ENCODE measurements at places on chromosomes 11 and 22.
A peak's percentile ranks its signal among the peaks of the same experiment; 100 is the strongest.

DNA sequence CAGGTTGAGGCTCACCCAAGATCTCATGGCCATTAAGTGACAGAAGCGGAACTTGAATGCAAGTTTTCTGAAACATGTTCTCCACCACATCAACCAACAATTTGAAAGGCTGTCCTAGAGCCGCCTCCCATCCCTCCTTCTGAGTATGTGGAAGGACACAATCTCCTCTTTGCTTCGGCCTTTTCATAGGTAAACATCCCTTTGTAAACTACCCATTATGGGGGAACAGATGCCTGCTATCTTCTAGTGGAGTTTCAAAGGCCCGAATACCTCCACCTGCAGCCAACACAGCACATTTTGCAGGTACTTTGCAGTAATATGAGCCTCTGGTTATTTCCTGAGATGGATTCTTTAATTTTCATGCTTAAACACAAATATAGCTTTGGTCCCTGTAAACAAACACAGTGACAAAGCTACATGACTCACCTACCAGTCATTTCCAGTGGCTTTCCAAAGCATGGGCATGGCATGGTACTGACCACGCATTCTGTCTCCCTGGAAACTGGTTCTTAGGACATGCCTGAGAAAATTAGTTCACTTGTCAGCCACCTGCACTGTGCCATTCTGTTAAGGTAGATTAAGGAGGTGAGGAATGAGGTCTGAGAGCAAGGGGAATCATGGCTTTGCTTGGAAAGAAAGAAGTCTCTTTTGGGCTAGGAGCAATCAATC is 60.2 kb downstream of the EHF start:
- peak; percentile 97 for DNase-seq

- DNase-seq: no peak
These were observed 768.3 kb upstream of the ARHGAP42 start for GRCh38 chr11:99918761-99919160.

- no peak for DNase-seq
These were observed 15.5 kb downstream of the RHBDD3 start for GRCh38 chr22:29251981-29252911.

- peak; percentile 34 for DNase-seq
These were observed at the start of gene MPPED2 for GRCh38 chr11:30586251-30587144. Gene MPPED2 (minus strand): TSS chr11:30586353. CDS start chr11:30580373, 5,980 bp downstream.

DNA sequence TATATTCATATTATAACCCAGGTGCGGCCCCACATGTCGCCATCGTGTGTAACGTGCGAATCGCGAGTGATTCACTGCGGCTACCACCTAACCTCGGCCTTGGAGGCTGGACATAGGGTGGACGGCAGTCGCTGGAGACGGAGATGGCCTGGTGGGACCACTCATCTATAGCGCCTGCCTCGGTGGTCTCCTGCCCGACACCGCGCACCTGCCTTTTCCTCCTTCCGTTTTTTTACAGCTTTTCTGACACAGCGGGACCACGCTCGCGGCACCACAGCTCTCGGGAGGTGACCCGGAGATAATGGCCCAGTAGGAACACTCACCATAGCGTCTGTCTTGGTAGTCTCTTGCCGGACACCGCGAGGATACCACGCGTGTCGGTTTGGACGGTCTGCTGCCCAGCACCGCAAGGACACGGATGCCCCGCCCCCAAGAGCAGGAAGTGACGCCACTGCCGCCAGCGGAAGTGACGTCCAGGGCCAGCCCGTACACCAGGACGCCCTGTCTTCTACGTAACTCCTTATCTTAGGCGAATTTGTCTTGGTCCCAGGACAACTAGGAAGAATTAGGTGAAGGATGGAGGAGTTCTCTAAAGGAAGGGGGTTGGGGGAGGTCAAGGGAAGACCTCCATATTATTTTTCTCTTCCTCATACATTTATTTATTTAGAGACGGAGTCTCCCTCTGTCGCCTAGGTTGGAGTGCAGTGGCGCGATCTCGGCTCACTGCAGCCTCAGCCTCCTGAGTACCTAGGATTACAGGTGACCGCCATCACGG is 6.4 kb downstream of the SNU13 start:
- no peak for DNase-seq

- DNase-seq: peak; percentile 68
These were observed 310 bp downstream of the TCF20 start for GRCh38 chr22:42270176-42270509.

- DNase-seq: no peak
These were observed 208.4 kb downstream of the MAML2 start for GRCh38 chr11:96134602-96135001.

- no peak for DNase-seq
These were observed 12.4 kb upstream of the DAGLA start for GRCh38 chr11:61667684-61668305.

DNA sequence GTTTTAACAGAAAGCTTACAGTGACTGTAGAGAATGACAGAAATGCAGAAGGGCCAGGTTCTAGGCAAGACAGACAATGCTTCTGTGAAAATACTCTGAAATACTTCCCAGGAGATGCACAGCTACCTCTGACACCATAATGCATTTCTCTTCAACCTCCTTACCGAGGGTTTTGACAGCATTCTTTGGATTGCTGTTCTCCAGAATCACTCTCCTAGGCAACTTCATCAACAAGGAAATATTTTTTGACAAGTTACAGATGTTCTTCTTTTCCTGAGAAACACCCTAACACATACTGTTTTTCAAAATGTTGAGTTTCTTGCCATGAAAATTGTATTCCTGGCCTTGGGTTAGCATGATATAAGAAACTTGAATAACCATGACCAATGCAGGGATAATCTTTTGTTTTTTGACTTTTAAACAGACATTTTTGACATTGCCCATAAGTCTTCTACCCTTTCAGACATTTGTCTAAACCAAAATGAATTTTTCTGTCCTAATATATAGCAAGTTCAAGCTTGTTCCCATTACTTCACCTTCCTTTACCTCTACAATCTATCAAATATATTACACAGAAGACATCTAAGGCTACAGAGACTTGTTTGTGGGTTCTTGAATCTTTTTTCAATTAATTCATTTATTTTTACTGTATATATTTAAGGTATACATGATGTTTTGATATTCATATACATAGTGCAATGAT is 108.1 kb downstream of the CCDC34 start:
- DNase-seq: no peak

GRCh38 chr11:37230865-37231264 is 632.8 kb upstream of the RAG2 start:
- DNase-seq: no peak

DNA sequence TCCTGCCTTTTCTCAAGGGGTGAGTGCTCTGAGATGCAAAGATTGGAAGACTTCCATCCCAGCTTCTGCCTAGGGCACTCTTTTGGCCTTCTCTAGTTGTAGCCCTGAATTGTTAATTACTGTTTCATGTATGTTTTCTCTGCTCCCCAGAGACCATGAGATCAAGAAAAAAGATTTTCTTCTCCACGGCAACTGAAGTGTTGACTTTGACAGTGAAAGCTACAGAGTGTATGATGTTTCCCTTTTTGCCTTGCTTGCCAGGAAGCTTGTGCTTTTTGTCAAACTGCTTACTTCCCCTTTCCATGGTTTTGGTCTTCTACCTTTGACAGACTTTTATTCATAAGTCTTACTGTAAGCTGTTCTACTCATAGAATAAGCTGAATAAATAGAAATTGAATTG is 23.3 kb upstream of the EIF3D start:
- no peak for DNase-seq

DNA sequence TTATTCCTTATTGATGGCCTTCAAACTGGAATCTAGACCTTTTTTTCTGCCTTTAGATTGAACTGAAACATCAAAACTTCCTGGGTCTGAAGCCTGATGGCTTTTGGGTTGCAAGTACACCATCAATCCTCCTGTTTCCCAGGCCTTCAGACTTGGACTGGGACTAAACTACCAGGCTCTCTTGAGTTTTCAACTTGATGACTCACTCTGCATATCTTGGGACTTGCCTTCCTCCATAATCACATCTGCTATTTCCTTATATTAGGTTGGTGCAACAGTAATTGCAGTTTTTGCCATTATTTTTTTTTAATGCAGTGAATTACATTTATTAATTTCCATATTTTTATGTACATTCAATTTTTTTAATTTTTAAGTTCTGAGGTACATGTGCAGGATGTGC is 7.0 kb downstream of the OR51B5 start:
- no peak for DNase-seq

GRCh38 chr11:123330948-123331347 is 99.1 kb upstream of the GRAMD1B start:
- no peak for DNase-seq

GRCh38 chr11:73585834-73586575 is 11.9 kb downstream of the FAM168A start:
- no peak for DNase-seq

- DNase-seq: no peak
These were observed 938 bp downstream of the LAYN start for GRCh38 chr11:111541254-111542061.

DNA sequence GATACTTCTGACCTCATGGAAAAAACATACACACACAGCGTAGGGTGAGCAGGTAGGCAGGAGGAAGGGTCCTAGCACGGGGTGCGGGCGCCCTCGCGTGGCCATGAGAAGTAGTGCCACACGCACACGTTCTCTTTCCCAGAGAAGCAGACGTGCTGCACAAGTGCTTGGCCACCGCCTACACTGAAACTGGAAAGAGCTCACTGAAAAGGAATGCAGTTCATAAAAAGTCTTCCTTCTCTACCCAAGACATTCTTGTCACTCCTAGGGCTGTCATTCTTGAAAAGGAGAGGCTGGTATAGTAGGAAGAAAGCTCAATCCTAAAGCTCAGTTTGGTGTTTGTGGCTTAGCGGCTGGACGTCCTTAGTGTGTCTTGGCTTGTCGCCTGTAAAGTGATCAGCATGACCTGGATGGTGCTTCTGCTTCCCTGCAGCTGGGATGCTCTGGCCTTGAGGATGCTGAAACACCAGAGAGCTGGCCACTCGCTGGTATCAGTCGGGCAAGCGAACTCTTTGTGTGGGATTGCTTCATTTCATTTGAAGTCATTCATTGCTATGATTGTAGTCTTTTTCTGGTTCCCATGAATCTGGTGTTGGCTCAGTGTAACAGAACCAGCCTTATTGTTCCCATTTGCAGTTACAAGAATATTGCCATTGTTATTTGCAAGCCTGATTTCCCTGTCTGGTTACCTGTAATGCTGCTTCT is 303.8 kb downstream of the NTM start:
- DNase-seq: no peak

All from NCI-H146 (cell line).